ENCODE measurements at places on chromosomes 7 and 10.

- no peak for DNase-seq
These were observed 84.2 kb upstream of the IKZF1 start for GRCh38 chr7:50220273-50220672.

DNA sequence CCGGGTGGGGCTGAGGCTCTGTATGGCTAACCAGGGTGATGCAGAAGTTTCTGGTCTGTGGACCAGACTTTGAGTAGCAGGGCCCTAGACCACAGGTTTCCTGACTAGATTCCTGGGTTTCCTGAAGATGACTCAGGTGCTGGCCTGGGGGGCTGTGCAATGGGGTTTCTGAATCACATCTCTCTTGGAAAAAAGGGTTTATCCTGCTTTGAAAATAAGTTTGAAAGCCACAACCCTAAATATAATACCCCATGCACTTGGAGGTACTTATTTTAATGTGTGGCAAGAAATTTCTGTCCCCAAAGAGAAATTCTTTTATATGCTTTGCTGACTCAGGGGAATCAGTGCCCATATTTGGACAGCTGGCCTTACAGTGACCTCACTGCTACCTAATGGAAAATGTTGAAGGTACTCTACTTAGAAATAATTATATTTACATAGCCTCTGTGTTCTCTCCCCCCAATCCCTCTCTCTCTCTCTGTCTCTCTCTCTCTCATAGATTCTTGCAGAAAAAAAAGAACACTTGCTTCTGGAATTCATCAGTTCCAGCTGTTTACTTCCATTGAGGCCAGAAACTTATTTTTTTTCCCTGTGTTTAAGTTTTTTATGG lies 184.4 kb upstream of the LYZL2 start:
- DNase-seq, result no peak

DNA sequence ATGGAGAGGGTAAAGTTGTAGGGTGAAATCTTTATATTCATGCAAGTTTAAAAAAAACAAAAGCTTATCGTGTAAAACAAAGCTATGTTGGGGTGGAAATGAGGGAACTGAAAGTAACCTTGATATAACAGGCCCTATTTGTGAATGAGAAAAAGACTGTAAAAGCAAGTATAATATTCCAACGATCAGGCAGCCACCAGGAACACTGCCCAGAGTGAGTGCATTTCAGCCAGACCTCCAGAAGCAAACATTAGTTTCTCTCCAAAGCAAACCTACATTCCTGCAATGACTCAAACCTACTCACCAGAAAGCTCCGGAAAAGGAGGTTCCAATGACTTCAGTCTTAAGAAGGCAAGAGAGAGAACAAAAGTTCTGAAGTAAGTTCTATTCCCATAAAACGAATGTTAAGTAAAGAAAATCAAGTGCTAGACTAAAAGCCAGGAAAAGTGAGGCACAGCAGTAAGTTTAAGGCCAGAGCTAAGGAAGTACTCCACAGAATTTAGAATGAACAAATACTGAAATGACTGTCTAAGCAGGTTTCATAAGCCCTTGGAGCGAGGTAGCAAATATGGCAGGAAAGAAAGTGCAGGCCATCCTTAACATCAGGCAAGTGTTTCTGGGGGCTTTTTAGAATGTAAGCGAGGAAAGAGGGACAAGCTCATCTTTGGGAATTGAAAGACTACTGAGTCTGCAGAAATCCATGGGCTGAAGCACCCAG lies 493.1 kb downstream of the XPNPEP1 start:
- DNase-seq, result no peak

DNA sequence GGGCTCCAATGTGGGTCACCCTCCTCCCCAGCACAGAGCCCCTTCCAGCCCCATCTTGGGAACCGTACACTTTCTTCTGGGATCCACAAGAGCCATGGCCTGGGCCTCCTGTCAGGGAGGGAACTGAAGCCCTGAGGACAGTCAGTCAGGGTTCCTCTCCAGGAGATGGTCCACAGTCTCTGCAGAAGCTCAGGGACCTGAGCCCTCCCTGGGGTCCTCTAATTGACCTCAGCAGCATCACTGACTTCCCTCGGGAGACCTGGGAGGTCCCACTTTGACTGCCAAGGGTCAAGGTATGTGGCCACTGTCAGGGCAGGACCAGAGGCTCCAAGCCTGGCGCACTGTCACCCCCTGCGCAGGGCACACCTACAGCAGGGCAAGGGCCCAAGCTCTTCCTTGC lies 32.3 kb downstream of the NOD1 start:
- DNase-seq, result no peak
